ENCODE measurements at places on chromosomes 1 and 21.

GRCh38 chr21:29870814-29871213 is 69.0 kb downstream of the GRIK1 start:
- no peak for DNase-seq

DNA sequence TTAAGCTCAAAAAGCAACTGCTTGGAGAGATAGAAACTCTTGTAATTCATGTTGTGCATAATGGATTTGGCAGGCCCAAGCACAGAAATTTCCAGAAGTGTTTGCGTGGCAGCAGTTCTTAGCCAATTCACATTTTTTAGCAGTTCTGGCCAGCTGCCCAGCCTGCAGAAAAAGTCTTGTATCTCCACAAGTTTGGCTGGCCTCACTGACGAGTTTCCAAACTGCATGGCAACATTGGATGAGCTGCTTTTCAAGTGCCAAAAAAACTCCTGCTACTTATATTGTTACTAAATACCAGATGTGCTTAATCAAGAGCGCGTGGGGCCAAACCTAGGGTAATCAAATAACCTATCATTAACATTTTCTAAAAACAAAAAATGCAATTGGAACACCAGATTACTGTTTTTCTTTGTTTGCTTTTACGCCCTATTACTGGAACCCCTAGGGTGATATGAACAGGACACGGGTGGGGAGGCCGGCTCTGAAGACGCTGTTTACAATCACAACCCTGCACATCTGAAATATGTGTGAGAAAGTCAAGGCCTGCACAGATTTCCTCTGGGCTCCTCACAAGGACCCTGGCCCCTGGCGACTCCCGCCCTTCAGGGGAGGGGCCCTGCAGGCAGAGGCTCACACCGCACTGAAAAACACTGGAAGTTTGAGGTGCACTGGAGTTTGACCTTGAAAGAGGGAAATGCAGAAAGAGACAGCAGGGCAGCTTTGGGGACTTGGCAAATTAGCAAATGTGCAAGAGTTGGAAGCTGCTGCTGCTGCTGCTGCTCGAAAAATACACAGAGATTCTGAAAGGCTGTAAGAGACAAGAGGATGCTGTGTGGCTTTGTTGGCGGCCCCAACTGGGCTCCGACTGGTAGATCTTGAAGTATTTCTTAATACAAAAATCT is 55.2 kb upstream of the TARBP1 start:
- peak; percentile 88 for DNase-seq

GRCh38 chr1:23403038-23403336 is 21.6 kb downstream of the TCEA3 start:
- peak; percentile 91 for DNase-seq

DNA sequence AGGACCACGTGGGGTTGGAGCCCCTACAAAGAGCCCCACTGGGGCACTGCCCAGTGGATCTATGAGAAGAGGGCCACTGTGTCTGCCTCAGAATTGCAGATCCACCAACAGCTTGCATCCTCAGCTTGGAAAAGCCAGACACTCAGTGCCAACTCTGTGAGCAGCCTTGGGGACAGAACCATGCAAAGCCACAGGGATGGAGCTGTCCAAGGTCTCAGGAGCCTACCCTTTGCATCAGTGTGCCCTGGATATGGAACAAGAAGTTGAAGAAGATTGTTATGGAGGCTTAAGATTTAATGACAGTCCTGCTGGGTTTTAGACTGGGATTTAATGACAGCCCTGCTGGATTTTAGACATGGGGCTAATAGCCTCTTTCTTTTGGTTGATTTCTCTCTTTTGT is 1670.9 kb downstream of the PLA2G4A start:
- peak; percentile 44 for DNase-seq

DNA sequence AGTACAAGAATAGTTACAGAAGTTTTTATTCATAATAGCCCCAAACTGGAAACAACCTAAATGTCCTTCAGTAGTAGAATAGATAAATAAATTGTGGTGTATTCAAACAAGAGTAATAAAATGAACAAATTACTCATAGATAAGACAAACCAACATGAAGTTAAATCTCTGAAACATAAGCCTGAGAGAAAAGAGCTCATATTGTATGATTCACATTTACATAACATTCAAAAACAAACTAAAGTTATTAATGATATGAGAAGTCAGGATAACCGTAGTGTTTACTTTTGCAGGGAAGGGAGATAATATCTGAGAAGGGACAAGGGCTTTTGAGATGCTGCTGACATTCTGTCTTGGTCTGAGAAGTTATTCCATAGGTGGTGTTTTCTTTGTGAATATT is 13.5 kb downstream of the STPG1 start:
- DNase-seq = no peak

DNA sequence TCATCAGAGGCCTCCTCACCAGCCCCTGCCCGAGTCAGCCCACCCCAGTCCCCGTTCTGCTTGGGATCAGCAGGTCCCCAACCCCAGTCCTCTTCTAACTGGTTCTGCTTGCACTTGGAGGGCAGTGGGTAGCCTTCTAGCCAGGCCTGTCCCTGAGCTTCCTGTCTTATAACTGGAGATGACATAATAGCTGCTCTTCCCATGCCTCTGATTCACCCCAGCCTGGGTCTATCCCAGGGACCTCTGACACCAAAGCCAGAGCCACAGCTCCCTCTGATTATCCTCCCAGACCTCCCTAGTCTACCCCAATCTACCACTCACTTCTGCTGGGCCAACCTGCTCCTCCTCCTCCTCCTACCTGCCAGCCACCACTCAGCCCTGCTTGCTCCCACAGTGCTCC is 31.4 kb downstream of the IQGAP3 start:
- peak; percentile 26 for DNase-seq

DNA sequence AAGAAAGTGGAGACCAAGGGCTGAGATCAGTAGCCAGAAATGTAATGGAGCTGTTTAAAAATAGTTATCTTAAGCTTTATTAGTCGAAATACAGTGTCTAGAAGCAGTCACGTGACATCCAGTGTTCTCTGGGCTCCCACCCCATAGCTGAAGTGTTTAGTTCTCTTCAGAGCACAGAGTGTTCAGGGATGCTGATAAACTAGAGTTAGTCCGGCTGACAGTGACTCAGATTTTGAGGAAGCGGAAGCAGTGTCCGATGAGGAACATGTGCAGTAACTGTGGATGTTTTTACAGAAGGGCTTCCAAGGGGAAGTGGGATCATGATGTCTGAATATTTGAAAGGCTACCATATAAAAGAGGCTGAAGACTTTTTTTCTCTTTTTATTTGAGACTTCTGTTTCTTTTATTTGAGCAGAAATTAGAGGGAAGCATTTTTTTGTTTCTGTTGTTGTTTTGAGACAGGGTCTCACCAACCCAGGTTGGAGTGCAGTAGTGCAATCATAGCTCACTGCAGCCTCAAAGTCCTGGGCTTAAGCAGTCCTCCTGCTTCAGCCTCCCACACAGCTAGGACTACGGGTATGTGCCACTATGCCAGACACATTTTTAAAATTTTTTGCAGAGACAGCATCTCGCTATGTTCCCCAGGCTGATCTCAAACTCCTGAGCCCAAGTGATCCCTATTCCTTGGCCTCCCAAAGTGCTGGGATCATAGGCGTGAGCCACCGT is 124.2 kb downstream of the GALNT2 start:
- DNase-seq = peak; percentile 85

DNA sequence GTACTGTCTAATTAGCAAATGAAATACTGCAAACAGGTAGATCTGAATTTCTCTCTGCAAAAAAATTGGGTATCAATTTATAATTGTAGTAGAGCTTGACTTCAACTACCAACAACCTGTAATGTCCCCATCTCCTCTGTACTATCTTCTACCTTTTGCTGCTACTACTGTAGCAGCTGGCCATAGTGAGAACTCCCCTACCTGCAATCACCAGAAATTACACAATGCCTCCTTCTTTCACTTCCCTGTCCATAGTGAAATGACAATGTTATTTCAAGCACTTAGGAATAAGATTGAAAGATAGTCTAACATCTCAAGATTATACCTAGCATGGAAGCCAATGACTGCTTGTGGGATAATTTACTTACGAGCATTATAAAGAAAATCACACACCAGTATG is 100.4 kb downstream of the ACBD6 start:
- DNase-seq = no peak

DNA sequence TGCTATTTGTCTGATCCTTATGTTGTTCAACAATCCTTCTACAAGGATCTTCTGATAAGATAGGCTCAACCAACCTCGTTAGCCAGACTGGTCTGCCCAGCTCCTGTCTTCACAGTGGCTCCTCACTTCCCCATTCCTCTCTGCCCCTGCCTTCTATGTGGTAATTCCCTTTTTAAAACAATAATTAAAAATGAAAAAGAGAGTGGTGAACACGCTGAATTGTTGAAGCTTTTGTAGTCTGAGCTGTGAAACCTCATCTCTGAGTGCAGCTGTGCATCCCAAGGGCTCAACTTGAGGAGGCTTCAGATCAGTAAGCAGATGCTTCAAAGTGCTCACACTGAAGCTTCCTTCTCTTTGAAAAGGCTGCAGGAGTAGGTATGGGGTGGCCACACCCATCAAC is 70.7 kb upstream of the JUN start:
- no peak for DNase-seq

DNA sequence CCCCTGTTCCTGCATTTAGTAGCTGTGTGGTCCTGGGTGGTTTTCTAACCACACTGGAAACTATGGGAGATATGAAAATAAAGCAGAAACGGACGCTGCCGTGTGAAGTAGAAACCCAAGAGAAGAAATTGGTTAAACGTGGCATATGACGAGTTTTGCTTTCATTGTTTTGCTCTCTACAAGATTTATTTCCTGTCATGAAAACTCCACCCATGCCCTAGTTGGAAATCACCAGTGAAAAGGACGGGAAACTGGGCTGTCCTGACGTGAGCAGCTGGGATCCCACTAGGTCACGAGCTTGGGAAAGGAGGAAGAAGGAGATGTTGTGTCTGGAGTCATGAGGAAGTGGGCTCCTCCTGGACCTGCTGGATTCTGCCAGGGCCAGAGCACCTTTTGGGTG is 120.8 kb upstream of the GADD45A start:
- DNase-seq = peak; percentile 99

DNA sequence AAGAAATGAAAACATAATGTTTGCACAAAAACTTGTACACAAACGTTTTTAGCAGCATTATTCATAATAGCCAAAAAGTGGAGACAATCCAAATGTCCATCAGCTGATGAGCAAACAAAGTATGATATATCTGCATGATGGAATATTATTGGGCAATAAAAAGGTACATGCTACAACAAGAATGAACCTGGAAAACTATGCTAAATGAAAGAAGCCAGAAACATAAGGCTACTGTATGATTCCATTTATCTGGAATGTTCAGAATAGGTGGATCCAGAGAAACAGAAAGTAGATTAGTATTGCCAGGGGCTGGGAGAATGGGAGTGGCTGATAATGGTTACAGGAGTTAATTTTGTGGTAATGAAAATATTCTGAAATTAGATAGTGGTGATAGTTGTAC is 19.0 kb downstream of the FBXO28 start:
- DNase-seq = no peak

GRCh38 chr1:115067161-115067859 is 22.0 kb downstream of the TSPAN2 start:
- no peak for DNase-seq

DNA sequence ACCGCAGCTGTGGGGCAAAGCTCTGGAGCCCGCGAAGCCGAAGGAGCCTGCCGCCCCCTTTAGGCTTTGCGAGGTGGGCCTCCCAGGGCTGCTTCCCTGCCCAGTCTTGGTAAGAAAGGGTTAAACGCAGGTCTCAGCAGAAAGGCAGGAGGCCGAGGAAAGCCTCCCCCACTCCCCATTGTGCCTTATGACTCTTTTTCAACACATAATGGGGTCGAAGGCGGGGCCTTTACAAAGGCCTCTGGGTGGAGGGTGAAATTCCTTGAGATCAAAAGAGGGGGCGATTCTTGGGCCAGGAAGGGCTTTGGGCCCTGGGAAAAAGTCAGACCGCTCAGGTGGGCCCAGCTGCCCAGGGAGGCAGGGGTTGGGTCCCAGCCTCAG is 880 bp downstream of the ALPL start:
- DNase-seq = no peak

GRCh38 chr21:33481314-33481943 is 1.7 kb upstream of the TMEM50B start:
- no peak for DNase-seq

DNA sequence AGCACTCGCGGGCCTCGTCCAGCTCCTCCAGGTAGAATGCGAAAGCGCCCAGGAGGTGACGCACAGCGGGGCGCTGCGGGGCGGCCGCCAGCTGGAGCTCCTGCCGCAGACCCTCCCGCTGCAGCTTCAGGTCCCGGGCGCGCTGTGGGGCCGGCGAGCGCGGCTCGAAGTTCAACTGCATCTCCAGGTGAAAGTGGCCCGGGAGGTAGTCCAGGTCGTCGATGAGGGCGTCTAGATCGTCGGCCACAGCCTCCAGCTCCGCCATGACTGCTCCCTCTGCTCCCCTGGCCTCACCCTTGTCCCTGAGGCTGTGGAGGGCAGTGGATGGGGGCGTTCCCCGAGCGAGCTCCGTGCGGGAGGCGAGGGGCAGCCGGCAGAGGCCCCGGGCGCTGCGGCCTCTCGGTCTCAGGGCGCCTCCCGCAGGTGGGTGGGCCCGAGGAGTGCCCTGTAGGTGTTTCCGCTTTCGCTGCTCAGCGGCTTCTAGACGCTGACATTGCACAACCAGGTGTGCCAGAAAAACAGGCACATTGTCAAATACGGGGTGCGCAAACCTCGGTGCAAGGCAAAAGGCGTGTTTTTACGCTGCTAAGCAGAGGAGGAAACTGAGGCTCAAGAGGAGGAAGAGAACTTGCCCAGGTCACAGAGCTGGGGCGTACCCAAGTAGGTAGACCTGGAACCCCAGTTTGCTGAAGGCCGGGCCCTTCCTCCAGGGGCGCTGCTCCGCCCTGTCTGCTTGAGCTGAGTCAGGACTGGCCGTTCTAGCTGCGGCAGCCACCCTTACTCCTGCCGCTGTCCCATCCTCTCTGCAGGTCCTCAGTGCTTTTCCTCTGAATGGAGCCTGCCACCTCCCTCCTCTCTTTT is at the start of gene TTC22:
TSS of gene TTC22 (minus strand) at position 425 of the 861 bp plus-strand sequence. CDS start at position 265, 160 bp downstream.
- no peak for DNase-seq

GRCh38 chr1:150968491-150968890 is 6.1 kb downstream of the CERS2 start:
- no peak for DNase-seq

- DNase-seq = no peak
These were observed 156.4 kb upstream of the ZC3H12A start for GRCh38 chr1:37317870-37318467.

DNA sequence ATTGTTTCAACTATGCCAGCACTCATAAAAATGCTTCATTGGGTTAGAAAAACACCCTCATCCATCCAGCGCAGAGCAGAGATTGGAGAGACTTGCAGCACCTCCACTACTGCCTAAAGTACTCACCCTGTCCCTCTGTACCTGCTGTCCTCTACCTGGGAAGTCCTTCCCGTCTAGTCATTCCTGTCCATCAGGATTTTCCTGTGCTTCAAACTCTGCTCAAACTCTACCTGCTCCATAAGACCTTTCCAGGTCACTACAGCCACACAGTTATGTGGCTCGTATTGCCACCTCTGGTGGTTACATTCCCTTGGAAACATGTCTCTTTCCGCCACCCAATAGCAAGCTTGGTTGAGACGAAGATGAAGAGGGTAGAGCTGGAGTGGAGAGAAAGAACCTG is 7.2 kb downstream of the OVGP1 start:
- no peak for DNase-seq

DNA sequence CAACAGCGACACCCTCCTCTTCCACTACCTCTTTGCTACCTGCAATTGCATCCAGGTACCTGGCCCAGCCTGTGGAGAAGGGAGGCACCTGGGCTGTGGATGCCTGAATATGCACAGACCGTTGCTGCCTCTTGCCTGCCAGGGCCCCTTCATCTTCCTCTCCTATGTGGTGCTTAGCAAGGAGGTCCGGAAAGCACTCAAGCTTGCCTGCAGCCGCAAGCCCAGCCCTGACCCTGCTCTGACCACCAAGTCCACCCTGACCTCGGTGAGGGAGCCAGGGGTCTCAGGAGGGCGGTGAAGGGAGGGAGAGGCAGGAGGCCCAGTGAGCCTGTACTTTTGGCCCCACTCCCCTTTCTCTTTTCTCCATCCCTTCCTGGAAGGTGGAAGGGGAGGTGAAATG is 11.5 kb downstream of the PSRC1 start:
- DNase-seq = no peak
